Dorsolateral prefrontal cortex (tissue), 122 donors: ENCODE measurements at places on chromosomes 7 and 10. TPM values are rescaled to one million over a fixed set of nuclear protein-coding genes. Genes with fewer than 3 reads are reported as not detected.

DNA sequence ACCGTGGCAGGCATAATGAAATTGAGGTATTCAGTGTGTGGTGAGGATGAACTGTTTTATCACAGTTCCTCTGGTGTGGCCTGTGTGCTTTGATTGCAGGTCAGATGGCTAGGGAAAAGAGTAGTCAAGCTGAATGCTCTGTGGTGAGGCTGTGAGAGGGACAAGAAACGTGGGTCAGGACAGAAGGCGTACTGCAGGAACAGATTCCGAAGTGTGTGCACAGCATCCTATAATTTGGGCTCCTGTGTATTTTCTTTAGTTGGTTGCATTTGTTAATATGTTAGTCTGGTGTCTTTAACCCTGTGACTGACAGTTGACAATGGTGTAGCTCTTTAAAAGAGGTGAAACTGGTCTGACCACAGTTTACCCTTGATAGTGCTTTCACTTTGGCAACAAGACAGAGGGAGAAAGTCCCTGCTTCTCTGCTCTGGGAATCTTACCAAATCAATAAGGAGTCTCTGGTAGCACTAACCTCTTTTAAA lies 76.5 kb downstream of the AUTS2 start:
- no peak for DNase-seq

The HOXA10 gene
- not detected for total RNA-seq

- DNase-seq = no peak
Measured at GRCh38 chr10:52053497-52053896, 260.6 kb upstream of the DKK1 start.

The SHH gene
- 4.1 TPM for total RNA-seq

GRCh38 chr10:121062115-121062514 lies 211.0 kb downstream of the WDR11 start:
- DNase-seq = no peak

The ITIH2 gene
- 3.1 TPM for total RNA-seq

- no peak for DNase-seq
Measured at GRCh38 chr7:36977878-36978277, 253.6 kb upstream of the AOAH start.

DNA sequence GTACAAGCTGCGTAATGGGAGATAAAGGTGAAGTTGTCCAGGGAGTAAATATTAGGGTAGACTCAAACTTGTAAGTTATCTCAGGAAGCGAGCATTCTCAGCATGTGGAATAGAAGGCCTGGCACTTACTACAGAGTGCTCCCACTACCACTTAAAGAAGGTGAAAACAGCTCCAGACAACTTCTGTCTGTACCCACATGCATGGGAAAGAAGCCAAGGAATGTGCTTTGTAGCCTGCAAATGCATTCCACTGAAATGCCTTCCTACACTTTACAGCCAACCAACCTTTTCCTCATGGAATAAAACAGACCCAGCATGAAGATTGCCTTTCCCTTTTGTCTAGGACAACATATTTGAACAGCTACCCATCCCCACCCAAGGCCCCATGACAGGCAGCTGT lies 45.4 kb upstream of the NPSR1 start:
- DNase-seq = no peak

The ADAM22 gene
- total RNA-seq = 62.8 TPM

GRCh38 chr10:94210440-94211168 lies 152.1 kb downstream of the NOC3L start:
- DNase-seq = no peak

DNA sequence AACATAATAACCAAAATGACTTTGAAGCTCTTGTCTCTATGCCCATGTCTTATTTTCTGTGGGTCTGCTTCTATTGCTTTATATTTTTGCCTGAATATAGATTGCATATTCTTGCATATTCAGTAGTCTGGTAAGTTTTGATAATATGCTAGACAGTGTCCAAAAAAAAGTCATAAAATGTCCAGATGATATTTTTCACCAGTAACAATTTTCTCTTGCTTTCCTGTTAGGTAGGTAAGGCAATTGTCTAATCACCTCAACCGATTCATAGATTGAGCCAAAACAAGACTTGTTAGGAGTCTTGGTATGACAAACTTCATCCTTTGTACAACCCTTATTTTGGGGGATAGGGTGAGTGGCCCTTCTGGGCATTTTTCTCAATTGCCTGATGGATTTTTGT lies 277.0 kb upstream of the NRP1 start:
- no peak for DNase-seq

DNA sequence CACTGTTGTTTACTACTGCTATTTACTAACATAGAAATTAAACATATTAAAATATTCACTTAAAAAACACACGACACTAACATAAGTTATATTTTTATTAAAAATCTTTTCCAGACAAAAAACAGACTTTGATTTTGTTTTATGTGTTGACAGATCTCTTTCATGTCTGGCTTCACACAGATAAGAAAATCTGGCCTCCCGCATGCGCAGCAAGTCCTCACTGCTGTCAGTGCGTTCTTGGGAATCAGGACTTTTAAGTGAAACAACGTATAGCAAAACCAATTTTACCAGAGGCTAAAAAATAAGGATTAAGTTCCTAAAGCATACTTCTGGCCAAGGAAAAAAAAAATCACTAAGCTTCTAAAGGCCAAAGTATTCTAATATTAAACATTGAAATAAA lies 1.2 kb upstream of the IDI1 start:
- DNase-seq = no peak

The AKR1C3 gene
- 12.0 TPM for total RNA-seq

DNA sequence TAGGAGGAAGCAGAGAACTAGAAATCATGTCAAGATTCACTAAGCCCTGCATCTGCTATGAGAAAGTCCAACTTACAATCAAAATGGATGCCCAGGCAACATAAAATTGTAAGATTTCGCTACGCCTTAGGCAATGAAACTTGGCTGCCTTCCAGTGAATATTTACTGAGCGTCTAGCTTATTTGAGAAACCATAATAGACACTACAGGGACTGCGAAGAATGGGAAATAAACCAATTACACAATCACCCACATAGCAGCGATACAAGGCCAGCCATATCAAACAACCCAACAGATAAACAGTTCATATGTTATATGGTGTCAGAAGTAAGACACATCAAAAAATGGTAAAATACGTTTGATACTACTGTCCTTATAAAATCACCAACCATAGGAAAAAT lies 545.0 kb upstream of the C7orf33 start:
- DNase-seq = no peak

The FOXK1 gene
- total RNA-seq = 53.6 TPM

DNA sequence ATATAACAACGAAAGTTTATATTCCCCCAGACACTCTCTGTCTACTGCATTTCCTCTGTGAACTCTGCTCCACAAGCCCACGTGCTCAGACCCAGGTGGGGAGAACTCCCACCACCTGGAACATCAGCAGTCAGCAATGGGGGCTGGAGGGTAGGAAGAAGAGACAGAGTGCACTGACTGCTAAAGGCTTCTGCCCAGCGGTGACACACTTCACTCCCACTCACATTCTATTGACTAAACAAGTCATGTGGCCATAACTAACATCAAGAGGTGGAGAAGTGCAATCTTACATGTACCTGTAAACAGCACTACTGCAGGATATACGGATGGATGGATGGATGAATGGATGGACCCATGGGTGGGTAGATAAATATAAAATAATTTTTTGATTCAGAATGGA lies 122.2 kb downstream of the MPP7 start:
- no peak for DNase-seq

- no peak for DNase-seq
Measured at GRCh38 chr10:97307441-97307840, 11.6 kb upstream of the FRAT1 start.

The PTPRZ1 gene
- total RNA-seq = 112 TPM

DNA sequence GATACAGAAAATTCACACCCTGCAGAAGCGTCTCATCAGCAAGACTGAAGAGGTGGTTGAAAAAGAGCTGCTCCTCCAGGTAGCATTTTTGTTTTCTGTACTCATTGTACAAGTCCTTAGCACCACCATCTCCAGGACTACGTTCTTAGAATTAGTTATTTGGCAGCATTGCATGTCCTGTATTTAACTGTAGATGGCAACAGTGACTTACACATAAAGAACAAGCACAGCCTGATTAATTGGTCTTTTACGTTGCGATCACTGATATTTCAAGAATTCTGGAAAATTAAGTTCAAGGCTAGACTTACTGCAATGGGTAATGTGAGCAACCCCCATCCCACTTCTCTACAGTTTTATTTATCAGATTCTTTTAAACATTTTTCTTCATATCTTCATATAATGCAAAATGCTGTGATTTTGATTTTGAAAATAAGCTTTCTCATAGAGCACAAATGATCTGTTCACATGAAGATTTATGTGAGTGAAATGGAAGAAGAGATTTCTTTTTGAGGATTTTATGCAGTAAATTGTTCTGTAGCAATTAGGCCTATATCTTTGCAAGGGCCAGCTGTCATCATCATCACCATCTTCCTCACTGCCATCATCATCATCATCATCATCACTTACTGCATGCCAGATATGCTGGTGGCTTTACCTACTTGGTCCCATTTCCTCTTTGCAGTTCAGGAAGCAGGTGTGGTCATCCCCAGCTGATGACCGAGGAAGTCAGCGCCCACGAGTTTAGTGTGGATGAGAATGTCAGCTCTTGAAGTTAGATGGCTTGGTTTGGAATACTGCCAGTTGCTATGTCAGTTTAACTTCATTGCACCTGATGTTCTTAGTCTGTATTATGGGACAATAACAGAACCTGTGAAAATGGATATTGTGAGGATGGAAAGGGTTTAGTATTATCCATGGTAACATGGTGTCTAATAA lies 53.4 kb downstream of the CFAP58 start:
- no peak for DNase-seq

DNA sequence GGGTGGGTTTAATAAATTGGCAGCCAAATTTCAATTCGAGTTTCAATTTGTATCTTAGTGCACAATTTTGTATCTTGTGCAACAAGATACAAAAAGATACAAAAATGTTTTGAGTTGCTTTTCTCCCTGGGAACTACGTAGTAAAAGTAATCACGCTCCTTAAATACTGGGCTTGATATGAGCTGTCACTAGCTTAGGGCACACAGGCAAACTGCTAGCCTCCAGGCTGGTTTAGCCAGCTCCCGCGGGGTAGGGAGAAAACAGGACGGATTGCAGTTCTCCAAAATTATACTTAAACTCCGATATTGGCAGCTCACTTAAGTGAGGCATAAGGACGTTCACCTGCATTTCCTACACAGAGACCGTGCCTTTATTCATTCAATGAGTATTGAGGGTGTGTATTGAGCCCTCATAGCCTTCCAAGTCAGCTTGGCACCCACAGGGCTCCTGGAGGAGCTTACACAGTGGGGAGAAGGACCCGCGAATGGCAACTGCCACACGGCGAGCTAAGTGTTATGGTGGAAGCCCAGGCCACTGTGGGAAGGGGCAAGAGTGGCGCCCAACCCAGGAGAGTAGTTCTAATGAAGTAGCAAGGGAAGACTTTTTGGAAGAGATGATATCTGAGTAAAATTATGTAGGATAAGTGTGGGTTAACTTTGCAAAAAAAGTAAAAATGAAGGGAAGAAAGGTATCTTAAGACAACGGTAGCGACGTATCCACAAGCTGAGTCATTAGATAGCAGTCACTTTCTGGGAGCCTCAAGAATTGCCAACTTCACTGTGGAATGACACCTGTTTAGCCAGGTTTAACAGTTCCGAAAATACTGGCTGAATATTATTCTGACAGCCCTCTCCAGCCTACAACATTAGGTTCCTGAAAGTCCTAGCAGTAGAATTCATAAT lies 1.6 kb upstream of the EPC1 start:
- DNase-seq = no peak

The HGF gene
- total RNA-seq = 12.9 TPM

The NPM3 gene
- 11.2 TPM for total RNA-seq

The CLDN15 gene
- 31.4 TPM for total RNA-seq

GRCh38 chr7:29126804-29127203 lies 19.5 kb downstream of the CPVL start:
- no peak for DNase-seq

The LMOD2 gene
- total RNA-seq = not detected

The GNGT1 gene
- not detected for total RNA-seq

- no peak for DNase-seq
Measured at GRCh38 chr10:3045471-3046209, 21.7 kb upstream of the PFKP start.

DNA sequence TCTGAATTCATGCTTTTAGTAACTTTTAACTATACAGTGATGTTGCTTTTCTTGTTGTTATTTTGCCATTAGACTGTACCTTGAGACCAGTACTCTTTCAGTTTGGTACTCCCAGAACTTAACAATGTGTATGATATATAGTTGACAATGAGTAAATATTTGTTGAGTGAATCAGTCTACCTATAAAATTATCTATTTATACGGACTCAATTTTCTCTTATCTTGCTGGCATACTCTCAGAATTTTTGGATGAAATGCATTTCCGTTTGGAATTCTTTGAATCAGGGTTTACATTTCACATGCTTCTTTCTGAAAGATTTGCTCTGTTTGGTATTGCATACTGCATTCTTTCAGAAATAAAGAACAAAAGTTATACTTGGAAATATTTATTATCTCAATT lies 47.8 kb upstream of the LRRC17 start:
- DNase-seq = no peak
